ENCODE measurements at places on chromosomes 12 and 14.

GRCh38 chr12:56709759-56710376 lies 15.2 kb downstream of the NACA start:
- DNase-seq: no peak

- DNase-seq: no peak
Measured at GRCh38 chr12:99454539-99455172, 192.9 kb upstream of the GARIN6 start.

DNA sequence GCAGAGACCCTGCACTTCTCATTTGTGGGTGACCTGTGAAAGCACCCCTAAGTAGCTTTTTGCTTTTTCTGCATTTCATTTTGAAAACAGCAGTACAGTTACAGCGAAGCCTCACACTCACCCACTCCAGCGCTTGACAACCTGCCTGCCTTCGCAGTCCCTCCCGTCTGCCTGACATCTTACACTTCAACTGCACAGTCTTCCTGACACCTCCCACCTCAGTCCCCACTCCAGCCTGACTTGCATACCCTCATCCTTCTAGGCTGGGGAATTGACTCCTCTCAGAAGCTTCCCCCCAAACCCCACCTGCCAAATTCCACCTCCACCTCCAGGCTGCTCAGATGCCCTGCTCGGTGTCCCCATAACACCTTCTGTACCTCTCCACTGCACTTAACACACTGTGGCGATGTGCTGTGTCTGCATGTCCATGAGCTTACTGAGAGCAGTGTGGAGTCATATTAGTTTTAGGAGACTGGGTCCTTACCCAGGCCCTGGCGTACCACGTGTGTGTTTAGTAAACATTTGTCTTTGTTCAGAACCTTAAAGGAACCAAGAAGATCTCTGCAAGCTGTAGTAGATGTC lies 159.4 kb downstream of the PRKCH start:
- no peak for DNase-seq

DNA sequence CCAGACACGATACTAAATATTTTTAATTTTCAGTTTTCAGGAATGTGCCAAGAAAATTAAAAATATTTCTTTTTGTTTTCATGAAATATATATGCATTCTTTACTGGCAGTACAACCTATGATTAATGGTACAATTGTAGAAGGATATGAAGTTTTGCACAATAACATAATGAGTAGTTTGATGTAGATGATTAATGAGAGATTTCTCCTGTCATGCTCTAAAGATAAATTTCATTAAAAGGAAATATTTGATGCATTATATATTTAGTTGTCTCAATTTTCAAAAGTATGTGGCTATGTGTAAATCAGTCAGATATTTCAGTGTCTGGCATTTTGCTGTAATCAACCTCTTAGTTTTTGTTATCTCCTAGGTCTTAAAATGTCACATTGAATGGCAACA lies 940.2 kb upstream of the MDGA2 start:
- no peak for DNase-seq

DNA sequence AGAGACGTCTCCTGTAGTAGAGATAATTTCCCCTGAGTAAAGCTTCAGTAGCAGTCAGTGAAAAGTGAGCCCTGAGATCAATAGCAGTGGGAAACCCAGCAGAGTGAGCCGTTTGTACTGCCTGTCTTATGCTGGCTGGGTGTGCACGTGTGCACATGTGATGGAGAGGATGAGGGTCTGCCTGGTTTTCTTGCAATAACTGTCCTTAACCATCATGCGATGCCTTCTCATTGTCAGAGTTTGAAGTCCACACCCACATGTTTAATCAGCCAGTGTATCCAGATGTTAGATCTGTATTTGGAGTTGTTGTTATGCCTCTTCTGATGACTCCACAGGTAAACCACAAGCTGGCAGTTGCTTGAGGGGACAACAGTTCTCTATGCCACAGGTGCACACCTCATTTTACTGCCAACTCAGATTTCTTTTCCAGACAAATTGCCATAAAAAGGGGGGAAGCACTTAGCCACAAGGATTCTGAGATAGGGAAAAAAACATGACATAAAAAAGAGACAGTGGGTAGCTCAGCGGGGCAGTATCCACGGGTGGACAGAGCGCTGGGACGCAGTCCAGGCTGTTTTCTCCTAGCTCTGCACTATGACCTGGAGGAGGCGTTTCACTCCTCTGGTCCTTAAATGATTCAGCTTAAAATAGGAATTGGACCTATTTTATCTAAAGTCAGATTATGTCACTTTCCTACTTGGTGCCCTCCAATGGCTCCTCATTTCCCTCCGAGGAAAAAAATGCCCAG lies 192.3 kb downstream of the ANO6 start:
- no peak for DNase-seq
